ENCODE measurements at places on chromosomes 6 and 20.

- DNase-seq, result no peak
Measured at GRCh38 chr6:65448866-65449265, 258.2 kb downstream of the EYS start.

GRCh38 chr20:18090477-18090876 lies 32.8 kb upstream of the OVOL2 start:
- DNase-seq, result no peak

DNA sequence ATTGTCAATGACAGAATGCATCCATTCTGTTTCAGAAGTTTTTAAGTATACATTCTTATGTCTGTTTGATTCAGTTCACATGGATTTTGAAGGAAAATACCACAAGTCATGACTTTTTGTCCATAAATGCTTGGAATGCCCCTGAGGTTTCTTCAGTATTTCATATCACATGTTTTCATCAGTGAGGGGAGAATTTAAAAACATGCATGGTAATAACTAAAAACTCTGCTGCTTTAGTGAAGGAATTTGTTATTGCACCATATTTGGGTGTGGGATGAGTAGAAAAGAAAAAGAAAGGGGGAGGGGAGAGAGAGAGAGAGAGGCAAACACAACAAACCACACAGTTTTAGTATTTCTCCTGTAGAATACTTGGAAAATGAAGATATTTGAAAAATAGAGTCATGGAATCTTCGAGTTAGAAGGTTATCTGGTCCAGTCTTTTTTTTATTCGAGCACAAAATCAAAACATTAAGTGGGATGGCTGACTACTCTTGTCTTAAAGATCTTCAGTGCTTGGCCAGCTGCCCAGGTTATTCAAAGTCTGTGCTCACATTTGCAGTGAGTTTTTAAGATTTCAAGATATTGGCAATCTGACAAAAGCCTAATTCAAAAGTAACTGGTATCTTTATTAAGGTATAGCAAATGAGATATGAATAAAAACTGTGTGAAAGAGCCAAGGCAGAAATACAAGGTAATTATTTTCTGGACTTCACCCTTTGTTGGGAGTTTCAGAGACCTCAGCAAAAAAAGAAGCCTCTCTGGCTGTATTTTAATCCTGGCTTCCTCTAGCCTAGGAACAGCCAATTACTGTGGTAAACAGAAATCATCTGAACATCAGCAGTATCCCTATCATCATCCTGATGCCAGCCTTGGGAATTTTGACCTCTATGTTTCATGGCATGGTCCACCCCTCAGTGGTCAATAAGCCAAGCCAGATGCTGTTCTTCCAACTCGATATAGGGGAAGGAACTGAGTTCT lies 687.9 kb upstream of the CITED2 start:
- no peak for DNase-seq

DNA sequence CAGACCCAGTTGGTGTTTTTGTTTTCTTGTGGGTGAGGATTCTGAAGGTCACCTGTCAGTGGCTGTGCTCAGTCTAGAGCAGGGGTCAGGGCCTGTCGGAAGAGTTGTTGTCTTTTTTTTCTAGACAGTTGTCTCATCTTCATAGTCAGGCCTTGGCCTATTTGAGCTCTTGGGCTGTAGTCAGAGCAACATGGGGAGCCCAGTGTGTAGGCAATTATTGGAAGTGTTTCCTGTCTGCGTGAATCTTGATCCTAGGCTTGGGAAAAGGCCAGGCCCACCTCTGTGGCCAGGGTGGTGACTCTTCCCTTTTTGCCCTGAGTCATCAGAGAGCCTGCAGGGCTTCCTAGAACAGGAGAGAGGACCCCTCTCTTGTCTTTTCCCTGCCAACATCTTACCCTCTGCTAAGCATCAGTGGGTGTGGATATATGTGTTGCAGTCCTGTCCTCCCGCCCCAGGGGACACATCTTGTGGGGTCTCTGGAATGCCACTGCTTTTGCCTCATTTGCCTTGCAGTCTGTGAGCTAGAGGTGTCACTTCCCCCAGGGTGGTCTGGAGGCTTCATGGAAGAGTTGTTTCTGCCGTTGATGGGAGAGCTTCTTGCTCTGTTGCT lies 11.4 kb downstream of the TJAP1 start:
- DNase-seq, result no peak

GRCh38 chr6:91683240-91683639 lies 1096.4 kb upstream of the MAP3K7 start:
- DNase-seq, result no peak

GRCh38 chr20:58223358-58223941 lies 5.0 kb downstream of the ANKRD60 start:
- no peak for DNase-seq

DNA sequence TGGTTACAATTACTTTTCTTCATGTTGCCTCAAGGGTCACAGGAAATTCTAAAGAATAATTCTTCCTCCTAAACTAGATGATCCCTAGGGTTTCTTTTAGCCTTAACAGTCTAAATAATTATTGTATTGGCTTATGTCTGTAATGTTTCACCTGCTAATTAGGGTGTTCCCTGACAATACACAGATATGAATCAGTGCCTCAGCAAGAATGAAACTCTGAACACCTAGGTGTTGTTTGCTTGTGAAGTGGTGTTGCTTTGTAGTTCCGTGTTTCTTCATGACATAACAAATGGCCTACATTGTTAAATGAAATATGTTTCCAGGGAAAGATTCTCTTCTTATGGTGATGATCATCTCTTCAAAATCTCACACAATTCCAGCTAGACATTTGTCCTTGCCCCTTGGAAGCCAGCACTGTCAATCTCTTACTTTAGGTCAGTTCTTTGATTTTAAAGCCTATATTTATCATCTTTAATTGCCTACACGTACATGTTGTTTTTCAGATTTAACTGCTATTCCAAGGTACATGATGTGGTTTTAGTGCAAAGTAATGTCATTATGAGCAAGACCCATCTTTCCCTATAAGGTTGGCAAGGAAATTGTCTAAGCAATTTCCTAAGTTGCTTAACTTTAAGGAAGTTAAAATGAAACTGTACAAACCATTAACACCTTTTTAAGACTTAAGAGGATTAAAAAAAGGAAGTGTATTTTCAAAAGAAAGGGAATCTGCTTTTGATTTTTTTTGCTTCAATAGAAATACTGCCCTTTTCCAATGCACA lies 111.9 kb downstream of the TBC1D7 start:
- DNase-seq, result no peak

GRCh38 chr6:111522393-111523020 lies 39.5 kb upstream of the REV3L start:
- DNase-seq, result no peak

DNA sequence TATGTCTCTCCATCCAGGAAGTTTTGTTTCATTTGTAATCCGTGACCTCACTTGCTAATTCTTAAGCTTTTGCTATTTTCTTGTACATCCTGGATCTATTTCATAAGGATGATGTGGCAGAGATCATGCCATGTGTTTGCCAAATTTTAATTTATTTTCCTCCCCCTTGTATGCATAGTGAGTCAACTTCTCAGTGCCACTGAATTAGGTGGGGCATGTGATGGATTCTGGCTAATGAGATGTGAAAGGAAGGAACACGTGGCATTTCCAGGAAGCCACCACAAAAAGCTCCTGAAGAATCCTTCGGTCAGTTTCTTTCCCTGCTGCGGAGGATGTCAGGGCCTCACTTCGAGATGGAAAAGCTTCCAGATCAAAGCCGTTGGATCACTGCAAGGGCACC lies 86.2 kb upstream of the PRL start:
- DNase-seq, result no peak

DNA sequence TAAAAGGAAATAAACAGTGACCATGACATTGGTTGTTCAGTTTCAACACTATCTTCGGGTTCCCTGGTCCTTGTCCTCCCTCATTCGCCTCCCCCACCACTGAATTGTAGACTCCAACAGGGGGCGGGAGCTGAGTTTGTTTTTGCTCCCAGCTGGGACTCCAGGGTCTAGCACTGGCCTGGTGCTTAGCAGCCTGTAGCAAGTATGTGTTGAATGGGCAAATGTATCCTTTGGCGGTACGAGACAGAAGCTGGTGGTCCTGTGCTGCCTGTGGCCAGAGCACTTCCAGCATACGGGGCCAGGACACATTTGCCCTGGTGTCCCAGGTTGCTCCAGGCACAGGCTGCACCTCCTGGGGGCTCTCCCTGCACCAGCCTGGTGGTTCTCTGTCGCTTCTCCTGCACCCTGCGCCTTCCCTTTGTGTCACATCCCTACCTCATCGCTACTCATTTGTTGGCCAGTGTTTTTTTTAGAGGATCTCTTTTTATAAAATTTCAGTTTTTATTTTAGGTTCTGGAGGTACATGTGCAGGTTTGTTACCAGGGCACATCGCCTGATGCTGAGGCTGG lies 40.1 kb downstream of the PHACTR3 start:
- no peak for DNase-seq

- DNase-seq, result no peak
Measured at GRCh38 chr6:90222724-90223198, 73.9 kb downstream of the BACH2 start.

DNA sequence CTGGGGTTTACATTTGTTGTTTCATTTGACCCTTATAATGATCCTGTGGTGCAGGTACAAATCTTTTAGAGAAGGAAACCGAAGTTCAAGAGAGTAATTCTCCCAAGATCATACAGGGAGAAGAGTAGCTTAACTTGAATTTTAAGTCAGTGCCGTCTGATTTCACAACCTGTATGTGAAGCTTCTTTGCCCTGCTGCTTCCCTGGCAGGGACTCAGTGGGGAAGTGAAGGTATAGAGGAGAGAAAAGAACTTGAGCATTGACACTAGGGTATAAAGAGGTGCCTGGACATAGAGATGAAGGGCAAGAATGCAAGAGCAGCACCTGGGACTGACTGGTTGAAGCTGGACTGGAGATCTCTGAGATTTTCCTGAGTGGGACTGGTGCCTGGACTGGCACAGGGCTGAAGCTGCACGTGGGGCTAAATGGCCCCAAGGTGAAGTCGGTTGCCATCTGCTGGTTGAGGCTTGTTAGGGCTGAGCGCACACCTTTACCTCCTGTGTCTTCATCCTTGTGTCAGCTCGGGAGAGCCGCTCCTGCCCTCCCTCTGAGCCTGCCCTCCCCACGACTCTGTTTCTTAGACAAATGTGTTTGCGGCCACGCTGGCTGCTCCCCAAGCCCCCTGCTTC lies 41.8 kb downstream of the FARS2 start:
- DNase-seq, result peak; percentile 25

DNA sequence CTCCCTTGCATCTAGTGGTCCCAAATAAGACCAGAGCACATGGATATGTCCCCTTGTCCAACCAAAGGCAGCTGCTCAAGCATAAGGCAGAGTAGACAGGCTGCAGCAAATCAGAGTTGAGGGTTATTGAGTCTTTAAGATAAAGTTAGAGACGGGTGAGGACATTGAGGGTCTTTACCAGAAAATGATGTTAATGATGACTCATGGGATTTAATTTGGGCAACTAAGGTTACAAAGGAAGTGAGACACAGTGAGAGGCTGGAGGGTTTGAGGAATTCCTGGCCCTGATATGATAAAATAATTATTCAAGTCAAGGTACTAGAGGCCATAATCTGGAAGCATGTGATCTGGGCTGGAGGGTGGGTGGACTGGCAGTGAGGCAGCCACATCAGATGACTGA lies 133.6 kb downstream of the ALDH8A1 start:
- no peak for DNase-seq
